NCI-H460 (cell line): ENCODE measurements at places on chromosomes 2 and 18.
A peak's percentile ranks its signal among the peaks of the same experiment; 100 is the strongest.

- DNase-seq: peak; percentile 65
These were observed 2.9 kb downstream of the MXD1 start for GRCh38 chr2:69917852-69918251.

DNA sequence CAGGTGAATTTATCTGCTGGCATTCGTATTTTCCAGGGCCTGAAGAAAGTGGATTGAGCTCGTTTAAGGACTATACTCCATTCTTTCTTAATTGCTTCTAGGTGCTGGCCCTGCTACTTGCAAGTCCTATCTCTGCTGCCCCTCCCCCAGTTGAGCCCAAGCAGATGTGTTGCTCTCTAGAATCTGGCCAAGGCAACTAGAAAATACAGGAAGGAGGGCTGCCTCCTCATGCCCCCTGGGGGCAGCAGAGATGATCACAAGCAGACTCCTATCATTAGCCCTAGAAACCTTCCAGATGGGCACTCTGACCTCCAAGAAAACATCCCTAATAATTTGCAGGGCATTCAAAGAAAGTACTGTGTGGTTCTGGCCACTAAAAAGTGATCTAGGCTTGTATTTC is 72.5 kb upstream of the CYP26B1 start:
- peak; percentile 14 for DNase-seq

GRCh38 chr18:3528231-3528630 is 78.3 kb downstream of the TGIF1 start:
- DNase-seq: no peak

DNA sequence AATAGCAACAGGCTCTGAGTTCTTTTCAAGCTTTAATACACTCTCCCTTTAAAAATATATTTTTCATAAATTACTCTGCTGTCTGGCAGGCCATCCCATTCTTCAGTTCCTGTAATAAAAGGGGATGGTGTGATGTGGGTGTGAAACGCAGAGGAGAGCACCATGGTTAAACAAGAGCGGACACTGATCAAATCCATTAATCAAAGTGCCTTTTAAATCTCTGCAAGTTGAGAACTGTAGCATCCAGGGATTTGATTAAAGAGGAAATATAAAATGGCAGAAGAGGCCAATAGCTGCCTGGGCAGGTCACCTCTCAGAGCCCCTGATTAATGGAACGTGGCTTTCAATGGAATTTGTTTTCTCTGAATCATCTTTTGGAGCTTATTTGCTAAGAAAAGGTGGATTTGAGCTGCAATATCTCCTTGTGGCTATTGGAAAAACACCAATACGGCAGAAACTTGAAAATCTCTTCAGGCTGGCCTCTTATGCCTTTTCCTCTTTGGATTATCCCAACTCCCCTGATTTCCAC is 96.9 kb downstream of the ACTR3 start:
- DNase-seq: no peak

GRCh38 chr2:27984153-27984552 is 93.6 kb downstream of the BABAM2 start:
- no peak for DNase-seq

GRCh38 chr2:203583701-203584100 is 48.6 kb upstream of the RAPH1 start:
- no peak for DNase-seq

- peak; percentile 44 for DNase-seq
These were observed 25.0 kb downstream of the DCDC2C start for GRCh38 chr2:3728104-3729054.

GRCh38 chr2:170525566-170525900 is 189.6 kb upstream of the SP5 start:
- peak; percentile 50 for DNase-seq

DNA sequence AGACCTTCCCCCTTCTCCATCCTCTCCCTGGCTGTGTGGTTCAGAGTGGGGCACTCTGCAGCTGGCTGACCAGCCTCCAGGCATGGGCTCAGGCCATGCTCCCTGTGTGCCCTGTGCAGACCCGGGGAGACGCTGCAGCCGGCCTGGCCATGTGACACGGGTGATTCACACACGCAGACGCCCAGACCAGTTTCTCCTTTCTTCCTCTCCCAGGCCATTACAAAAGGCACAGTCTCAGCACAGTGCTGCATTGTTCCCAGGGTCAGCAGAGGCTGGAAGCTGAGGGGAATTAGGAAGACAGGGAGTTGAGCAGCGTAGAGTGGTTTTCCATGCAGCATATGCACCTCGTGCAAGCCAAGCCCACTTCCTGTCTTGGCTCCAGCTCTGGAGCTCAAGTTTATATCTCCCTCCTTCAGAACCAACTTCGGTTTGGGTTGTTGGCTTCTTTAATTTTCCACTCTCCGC is 288.5 kb downstream of the TNS1 start:
- no peak for DNase-seq
